ENCODE measurements at places on chromosomes 4 and X. TPM values are rescaled to one million over a fixed set of nuclear protein-coding genes. Genes with fewer than 3 reads are reported as not detected.

DNA sequence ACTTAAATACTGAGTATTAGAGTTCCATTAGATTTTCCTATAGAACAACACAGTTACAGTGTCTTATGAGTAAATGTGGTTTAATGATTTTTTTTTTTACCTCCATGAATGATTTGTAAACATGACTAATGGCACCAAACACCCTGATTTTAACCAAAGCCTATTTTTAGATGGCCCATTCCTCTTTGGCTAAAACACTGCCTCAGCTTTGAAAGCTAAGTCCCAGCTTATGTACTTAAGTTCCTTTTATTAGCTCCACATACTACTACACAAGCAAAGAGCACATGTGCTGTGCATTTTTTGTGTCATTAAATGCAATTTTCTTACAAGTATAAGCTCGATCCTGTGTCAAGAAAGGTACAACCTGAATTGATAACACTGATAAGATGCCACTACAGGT is 575.6 kb upstream of the PITX2 start:
- no peaks in the 10 kb centered on the region for H3K4me1 ChIP-seq
- no peaks in the 10 kb centered on the region for H3K36me3 ChIP-seq
- H3K27ac ChIP-seq, result no peak overlapping the region
- DNase-seq, result no peak
- no peak overlapping the region for H3K4me3 ChIP-seq

DNA sequence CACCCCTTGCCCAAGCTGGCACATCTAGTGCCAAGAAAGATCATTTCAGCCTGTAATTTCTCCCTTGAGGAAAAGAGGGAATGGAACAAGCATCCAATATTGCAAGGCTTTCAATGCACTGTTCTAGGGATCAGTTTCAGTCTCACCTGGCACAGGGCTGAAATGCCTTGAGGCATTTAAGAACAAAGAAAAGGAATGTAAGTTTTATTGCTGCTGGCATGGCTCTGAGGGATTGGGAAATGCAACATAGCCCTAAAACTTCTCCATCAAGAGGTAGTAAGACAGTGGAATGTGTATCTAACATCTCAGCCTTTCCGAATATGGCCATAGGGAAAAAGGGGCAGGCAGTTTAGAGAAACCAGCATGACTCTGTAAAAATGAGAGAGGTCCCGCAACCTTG is 732.6 kb upstream of the LCORL start:
- H3K27me3 ChIP-seq, result no peaks in the 10 kb centered on the region
- H3K36me3 ChIP-seq, result no peaks in the 10 kb centered on the region
- H3K27ac ChIP-seq, result no peak overlapping the region
- DNase-seq, result no peak
- H3K4me1 ChIP-seq, result no peaks in the 10 kb centered on the region

Gene PALLD
- total RNA-seq, result 229 TPM

GRCh38 chr4:8254076-8254475 is 15.5 kb upstream of the HTRA3 start:
- H3K4me3 ChIP-seq, result no peak overlapping the region
- no peaks in the 10 kb centered on the region for H3K27me3 ChIP-seq
- no peaks in the 10 kb centered on the region for H3K36me3 ChIP-seq
- peaks cover 10% of the 10 kb centered on the region for H3K4me1 ChIP-seq

Gene WAS
- total RNA-seq, result 4.4 TPM

GRCh38 chrX:38262715-38263620 is 42.3 kb upstream of the SRPX start:
- H3K4me3 ChIP-seq, result no peak overlapping the region
- no peak for DNase-seq
- H3K4me1 ChIP-seq, result no peaks in the 10 kb centered on the region
- no peak overlapping the region for H3K27ac ChIP-seq
- H3K27me3 ChIP-seq, result no peaks in the 10 kb centered on the region
- no peaks in the 10 kb centered on the region for H3K36me3 ChIP-seq

DNA sequence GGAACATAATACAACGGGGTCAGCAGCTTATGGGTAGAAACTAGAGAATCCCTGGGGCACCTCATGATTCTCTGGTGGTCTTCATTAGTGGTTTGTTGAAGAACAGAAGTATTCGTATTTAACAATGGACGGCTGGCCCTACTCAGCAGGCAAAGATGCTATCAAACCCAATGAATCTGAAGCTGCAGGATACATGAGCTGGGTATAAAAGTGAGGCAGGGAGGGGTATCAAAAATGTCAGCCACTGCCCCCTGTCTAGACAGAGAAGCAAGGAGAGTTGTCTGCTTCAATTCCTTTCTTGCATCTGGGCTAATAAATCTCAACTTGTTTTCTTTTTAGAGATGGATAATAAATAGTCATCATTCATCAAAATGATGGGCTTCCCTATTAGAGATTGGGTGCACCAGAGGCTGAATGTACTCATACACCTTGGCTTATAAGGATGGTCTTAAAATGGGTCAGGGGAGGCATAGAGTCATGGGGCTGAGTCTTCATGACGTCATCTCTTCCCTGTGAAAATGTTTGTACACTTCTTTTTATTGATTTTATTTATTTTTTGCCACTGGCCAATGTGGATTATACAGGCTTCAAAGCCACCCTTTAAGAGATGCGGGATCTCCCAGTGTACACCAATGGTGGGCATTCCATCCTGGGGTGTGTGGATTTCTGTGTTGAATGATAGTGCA is 259.5 kb downstream of the SHOX start:
- no peaks in the 10 kb centered on the region for H3K27me3 ChIP-seq
- H3K27ac ChIP-seq, result no peak overlapping the region
- H3K36me3 ChIP-seq, result no peaks in the 10 kb centered on the region
- DNase-seq, result peak; percentile 19

Gene SPIN2A
- 2.5 TPM for total RNA-seq
